ENCODE measurements at places on chromosomes 1 and 21. TPM values are rescaled to one million over a fixed set of nuclear protein-coding genes. Genes with fewer than 3 reads are reported as not detected.

SLAMF1 gene
- not detected for total RNA-seq

TCP10L gene
- 1.1 TPM for total RNA-seq

OR2L5 gene
- total RNA-seq: not detected

DMRTA2 gene
- total RNA-seq: 0.06 TPM

NPL gene
- total RNA-seq: 0.75 TPM

OR6K3 gene
- total RNA-seq: not detected

FCRL4 gene
- not detected for total RNA-seq

LGR6 gene
- 0.42 TPM for total RNA-seq

HEYL gene
- 3.0 TPM for total RNA-seq

RNF186 gene
- not detected for total RNA-seq

Measured in A549 treated with GW870086 at 1 μM for 4 hours (cell line).